ENCODE measurements at places on chromosomes 3 and 15.

- DNase-seq, result no peak
Measured at GRCh38 chr3:50204804-50205412, at the start of gene SLC38A3. SLC38A3 (plus strand) TSS chr3:50205271; CDS start chr3:50214200, 8,929 bp downstream.

DNA sequence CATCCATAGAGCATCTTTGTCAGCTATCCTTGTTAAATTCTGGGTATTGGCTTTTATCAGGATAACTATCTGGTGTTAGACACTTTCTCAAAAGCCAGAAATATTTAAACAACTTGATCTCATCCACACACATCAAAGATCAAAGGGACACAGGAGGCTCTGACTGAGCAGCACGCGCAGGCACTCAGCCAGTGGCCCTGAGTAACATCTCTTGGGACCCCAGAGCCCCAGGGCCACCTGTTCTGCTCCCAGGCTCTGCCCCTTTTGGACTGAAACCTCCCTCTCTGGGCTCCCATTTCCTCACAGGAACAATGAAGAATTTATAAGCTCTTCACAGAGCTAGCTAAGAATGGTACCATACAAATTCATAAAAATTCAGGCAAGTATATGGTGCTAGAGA lies 16.1 kb downstream of the ATP10A start:
- DNase-seq, result peak; percentile 42

DNA sequence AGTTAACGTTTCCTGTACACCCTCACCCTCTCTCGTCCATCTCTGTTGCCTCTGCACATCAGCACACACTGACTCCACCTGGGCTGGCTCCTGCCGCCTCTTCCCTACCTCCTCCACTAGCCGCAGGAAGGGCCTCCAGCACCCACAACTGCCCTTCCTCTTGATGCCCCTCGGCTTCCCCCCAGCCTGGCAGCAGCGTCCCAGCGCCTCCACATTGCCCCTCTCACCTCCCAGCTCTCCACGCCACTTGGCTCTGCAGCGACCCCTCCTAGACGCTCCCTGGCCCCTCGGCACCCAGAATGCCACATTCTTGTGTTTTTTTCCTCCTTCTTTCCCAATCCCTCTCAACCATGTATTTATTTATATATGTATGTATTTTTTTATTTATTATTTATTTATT lies 73.6 kb downstream of the ST8SIA2 start:
- no peak for DNase-seq

DNA sequence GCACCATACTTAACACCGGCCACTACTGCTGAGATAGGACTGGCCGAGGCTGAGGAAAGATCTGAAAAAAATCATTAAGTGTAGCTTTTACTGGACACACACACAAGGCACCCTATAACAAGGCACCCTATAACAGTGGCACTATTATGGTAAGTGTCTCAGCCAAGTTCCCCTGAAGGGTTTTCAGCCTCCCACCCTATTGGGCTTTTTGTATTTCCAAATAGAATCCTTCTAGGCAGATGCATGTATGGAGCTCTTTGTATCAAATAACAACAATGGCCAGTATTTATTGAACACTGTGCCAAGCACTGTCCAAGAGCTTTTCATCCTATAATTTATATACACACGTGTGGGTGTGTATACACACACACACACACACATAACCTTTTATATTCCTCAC lies 6.7 kb upstream of the DNAJA4 start:
- DNase-seq, result no peak

- DNase-seq, result no peak
Measured at GRCh38 chr3:168532135-168532534, 436.4 kb upstream of the GOLIM4 start.

- no peak for DNase-seq
Measured at GRCh38 chr3:15726043-15726442, 71.7 kb downstream of the ANKRD28 start.

- no peak for DNase-seq
Measured at GRCh38 chr3:151356794-151357462, 27.6 kb upstream of the P2RY13 start.
